GDM1 (cell line): ENCODE measurements at places on chromosomes 3 and 15.
A peak's percentile ranks its signal among the peaks of the same experiment; 100 is the strongest.

GRCh38 chr3:64355401-64355807 lies 130.1 kb upstream of the PRICKLE2 start:
- DNase-seq = no peak

DNA sequence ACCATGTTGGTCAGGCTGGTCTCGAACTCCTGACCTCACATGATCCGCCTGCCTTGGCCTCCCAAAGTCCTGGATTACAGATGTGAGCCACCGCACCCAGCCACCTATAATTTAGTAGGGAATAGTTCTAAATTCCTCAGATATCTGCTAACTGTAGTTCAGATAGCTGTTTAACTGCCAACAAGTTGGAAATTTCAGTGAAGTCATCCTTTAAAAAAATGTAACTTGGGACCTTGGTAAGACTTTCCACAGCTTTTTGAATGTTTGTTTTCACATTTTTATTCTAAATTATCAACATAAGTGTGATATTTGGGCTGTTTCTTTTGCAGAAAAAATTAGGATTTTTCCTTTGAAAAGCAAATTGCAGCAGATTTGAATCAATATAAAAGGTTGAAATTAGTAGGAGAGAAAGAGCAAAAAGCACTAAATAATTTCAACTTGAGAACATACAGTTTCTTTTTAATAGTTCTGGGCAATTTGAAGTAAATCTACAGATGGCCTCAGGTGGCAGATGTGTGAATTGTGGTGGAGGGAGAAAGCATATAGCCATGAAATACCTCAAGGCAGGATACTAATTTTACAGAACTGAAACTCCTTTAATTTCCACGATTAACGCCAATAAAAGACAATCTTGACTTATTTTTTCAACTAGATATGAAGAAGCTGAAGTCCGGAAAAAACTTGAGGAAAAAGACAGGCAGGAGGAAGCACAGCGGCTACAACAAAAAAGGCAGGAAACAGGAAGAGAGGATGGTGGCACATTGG lies 34.3 kb downstream of the USP8 start:
- DNase-seq = no peak

DNA sequence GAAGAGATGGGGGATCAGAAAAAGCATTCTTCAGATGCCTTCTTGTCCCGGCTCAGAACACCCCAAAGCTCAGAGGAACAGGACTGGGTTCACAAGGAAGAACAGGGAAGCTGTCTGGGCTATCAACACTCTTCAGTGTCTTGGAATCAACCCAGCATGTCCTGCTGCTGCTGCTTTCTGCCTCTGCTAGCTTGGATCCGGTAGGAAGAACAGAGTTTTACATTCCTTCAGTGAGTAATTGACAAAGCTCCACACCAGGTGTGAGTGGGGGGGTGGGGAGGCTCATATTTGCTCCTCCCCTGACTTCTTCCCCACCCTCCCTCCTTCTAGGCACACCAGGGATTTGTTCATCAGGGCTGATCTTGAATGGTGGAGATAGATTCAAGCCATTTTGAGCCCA lies 13.1 kb upstream of the ETV5 start:
- no peak for DNase-seq

DNA sequence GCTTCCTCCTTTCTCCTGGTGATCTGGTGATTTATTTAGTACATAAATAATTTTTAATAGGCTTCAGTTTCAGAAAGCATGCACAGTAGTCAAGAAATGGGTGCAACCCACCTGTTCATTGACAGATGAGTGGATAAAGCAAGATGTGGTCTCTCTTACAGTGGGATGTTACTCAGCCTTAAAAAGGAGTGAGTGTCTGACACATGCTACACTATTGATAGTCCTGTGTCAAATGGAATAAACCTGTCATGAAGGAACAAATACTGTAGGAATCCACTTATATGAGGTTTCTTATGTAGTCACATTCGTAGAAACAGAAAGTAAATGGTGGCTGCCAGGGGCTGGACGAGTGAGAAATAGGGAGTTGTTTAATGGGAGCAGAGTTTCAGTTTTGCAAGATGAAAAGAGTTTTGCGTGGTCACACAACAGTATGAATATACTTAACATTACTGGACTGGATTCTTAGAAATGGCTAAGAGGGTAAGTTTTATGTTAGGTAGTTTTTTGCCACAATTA lies 56.0 kb upstream of the PPARG start:
- no peak for DNase-seq

DNA sequence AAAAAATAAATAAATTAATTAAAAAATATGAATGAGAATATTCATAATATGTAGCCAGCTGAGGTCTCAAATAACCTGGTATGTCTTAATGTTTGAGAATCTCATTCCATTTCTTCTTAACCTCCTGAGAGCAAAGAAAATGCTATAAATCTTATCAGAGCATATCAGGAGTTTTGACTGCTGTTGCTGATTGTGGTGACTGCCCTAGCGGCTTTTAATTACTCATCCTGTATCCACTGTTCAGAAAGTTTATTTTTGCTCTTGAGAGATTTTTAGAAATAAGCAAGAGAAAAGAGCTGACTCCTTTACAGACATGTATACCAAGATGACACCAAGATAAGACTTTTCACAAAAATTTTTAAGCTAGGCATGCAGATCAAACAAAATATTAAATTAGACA lies 454.8 kb upstream of the CBLB start:
- no peak for DNase-seq

DNA sequence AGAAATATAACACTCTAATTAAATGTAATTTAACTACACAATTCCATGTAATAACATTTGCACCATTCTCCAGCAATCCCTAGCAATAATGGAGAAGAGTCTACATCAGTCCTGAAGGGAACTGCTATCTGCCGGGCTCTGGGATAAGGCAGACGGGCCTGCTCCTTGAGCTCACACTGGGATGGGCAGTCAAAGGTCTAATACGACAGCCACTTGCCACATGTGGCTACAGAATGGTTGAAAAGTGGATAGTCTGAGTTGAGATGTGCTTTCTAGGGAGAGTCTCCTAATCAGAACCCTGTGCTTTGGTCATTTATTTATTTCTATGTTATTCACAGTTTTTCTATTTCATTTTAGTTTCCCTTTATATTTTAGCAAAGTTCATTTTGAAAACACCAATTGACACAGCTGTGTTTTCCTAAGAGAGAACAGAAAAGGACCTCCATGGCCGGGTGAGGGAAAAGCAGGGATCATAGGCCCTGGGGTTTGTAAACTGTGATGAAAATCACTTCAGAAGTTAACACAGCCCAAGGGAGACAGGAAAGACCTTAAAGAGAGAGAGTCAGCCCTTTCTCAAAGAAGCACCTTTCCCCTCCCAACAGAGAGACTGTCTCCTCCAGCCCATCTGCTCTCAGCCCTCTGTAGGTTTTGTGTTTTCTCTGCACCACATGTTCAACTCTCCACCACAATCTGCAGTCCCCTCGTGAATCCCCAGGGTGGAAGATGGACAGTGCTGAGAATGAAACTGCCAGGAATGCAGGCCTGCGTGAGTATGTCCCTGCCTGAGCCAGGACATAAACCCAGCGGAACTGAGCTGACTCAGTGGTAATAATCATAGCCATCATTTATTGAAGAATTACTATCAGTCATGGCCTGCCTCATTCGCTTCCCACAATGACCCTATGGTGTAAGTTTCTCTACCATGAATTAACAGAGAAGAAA lies 11.6 kb downstream of the FSIP1 start:
- no peak for DNase-seq

DNA sequence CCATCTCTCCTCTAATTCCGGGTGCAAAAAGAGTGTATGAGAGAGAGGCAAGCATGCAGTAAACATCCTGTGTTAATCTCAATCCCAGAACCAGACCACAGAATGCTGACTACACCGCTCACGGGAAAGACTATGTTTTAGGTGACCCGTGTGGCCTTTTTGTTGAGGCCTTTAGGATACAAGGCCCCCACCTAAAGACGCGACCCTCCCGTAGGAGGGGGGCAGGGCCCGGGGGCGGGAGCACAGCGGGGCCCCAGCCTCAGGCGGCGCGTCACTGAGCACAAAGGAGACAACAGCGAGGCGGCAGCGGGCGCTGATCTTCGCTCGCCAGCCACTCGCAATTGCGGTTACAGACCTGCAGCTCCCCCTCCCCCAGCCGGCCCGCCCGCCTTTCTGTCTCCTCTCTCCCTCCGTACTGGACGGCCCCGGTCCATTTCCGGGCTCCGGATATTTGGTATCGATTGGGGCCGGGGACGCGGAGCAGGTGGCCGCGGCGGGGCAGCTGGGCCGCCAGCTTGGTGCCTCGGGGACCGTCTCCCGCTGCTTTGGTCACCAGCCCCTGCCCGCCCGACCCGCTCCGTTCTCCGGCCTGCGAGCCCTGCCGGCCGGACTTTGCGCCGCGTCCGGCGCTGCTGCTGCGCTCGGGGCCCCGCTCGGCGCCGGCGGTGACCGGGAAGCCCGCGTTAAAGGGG lies at the start of gene CCDC50:
TSS of gene CCDC50 (plus strand) at position 433 of the 692 bp plus-strand sequence. CDS start 281 bp downstream, outside the sequence.
- DNase-seq = no peak

DNA sequence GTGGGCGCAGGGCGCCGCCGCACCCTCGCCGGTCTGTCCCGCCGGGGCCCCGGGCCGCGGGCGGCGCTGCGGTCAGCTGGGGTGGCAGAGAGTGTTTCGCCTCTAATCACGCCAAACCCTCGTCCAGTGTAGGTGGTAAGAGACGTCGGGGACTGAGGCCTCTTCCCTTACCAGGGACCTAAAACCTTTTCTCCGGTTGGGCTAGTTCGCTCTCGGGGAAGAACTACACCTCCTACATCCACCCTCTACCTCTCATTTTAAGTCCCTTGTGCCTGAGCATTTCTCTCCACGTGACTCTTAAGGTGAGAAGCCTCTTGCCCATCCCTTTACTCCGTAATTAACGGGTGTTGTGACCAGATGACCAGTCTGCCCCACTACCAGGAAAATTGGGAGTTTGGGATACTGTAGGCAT lies 520 bp downstream of the TMEM42 start:
- DNase-seq = no peak

GRCh38 chr3:137612291-137612690 lies 151.8 kb upstream of the SOX14 start:
- DNase-seq = no peak

DNA sequence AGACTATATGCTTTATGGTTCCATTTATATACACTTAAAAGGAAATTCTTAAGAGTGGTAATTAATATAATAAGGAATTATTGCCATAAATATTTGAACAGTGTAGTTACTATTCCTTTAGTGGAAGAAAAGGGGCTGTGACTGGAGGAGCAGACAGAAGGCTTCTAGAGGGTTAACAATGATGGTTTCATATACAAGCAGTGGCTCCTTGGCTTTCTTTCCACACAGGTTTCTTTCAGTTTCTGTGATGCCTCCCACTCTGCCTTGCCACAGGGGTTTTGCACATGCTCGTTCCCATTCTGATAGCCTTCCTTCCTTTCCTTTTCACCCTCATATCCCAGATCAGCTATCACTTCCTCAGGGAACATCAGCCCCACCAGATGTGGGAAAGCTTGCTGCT lies 108.8 kb upstream of the LYSMD4 start:
- no peak for DNase-seq

DNA sequence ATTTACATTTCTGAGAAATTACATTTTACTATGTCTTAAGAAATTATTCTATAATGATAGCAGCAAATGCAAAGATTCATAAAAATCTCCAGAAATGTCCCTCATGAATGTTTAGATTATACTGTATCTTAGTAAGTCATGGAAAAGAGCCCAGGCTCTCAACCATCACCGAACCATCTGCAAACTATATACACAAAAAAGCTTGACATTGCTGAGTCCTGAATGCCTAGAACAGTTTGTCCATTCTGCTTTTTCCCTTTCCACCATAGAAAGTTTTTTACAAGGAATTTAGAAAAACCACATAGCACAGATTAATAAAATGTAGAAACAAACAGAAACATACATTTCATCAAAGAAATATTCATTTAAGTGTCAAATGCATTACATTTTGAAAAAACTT lies 83.6 kb downstream of the MYO9A start:
- no peak for DNase-seq

GRCh38 chr3:148827585-148827984 lies at the start of gene CPB1:
Gene CPB1 (plus strand): TSS chr3:148827811. CDS start chr3:148827824, 13 bp downstream.
- DNase-seq = no peak

GRCh38 chr3:57903124-57903890 lies 104.9 kb upstream of the FLNB start:
- no peak for DNase-seq

GRCh38 chr15:90807786-90808086 lies 60.7 kb upstream of the FURIN start:
- no peak for DNase-seq

DNA sequence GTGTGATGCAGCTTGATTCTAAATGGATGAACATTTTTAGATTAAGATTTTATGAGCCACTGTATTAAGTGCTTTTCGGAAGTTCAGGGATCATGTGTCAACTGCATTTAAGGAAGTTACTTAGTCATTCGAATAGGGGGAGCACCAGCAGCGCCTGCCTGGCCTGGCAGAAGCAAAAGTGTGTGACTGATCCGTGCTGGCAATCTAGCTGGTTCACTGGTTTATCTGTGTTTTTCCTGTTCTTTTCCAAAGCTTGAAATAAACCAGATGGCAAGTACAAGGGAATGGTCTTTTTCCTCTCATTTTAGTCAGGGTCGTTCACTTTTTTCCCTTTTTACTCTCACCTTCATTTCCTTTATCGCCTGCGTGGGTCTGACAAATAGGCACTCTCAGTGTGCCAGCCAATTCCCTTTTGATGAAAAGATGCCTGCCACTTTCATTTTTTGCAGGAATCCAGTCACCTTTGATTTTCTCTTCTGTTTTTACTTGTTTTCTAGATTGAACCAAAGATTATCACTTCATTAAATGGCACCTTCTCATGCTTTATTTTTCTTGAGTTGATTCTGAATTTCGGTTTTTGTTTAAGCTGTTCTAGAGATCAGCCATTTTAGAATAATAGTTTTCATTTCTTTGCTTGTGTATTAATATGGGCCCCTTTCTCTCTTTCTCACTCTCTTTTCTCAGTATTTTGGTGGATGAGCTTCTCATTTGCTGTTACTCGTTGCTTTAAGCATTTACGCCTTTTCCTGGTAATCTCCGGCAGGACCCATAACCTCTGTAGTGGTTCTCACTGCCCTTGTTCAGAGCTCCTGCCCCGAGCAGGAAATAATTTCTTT lies 2.8 kb downstream of the ABHD2 start:
- DNase-seq = peak; percentile 55

- no peak for DNase-seq
These were observed 23.0 kb downstream of the NANOGP8 start for GRCh38 chr15:35061825-35062737.

GRCh38 chr3:50355829-50356552 lies 3.3 kb downstream of the TMEM115 start:
- no peak for DNase-seq

GRCh38 chr15:39431376-39431775 lies 149.5 kb upstream of the THBS1 start:
- no peak for DNase-seq
